ENCODE measurements at places on chromosomes 1 and 21. TPM values are rescaled to one million over a fixed set of nuclear protein-coding genes. Genes with fewer than 3 reads are reported as not detected.

Gene LRRC8C
- total RNA-seq: 39.8 TPM

Gene SLAMF6
- total RNA-seq: not detected

Gene C1orf87
- total RNA-seq: not detected

Gene MFAP2
- 63.1 TPM for total RNA-seq

Gene TAS1R1
- total RNA-seq: under 0.01 TPM

Gene DISC1
- total RNA-seq: 12.7 TPM

Gene TMEM82
- not detected for total RNA-seq

Gene NBPF6
- 1.1 TPM for total RNA-seq

Gene GJB3
- total RNA-seq: not detected

Gene PLA2G2A
- not detected for total RNA-seq

Gene OPRD1
- not detected for total RNA-seq

Gene ZNF593OS
- total RNA-seq: not detected

Gene GLMN
- 5.7 TPM for total RNA-seq

Gene PIGR
- not detected for total RNA-seq

Gene RNF186
- total RNA-seq: not detected

Gene LENEP
- 0.86 TPM for total RNA-seq

Gene FTCD
- not detected for total RNA-seq

Gene TXNIP
- 12.7 TPM for total RNA-seq

Gene KRTAP6-2
- total RNA-seq: not detected

Gene HSD11B1
- 11.6 TPM for total RNA-seq

Gene BATF3
- total RNA-seq: 0.88 TPM

Gene SELE
- total RNA-seq: not detected

Gene NBPF10
- total RNA-seq: 0.86 TPM

Gene SLC9C2
- not detected for total RNA-seq

Gene OSCP1
- 8.3 TPM for total RNA-seq

Gene ANKRD35
- total RNA-seq: 0.57 TPM

Gene YBX1
- total RNA-seq: 547 TPM

Gene RCSD1
- 0.57 TPM for total RNA-seq

Gene CR1L
- not detected for total RNA-seq

Gene PLA2G2D
- not detected for total RNA-seq

Gene APOBEC4
- total RNA-seq: under 0.01 TPM

Data from placental pericyte (primary cell).